ENCODE measurements at places on chromosomes 16 and 17. TPM values are rescaled to one million over a fixed set of nuclear protein-coding genes. Genes with fewer than 3 reads are reported as not detected.

ZFHX3 gene
- total RNA-seq: 2.2 TPM

PTX4 gene
- not detected for total RNA-seq

ANKRD40CL gene
- total RNA-seq: not detected

SLC12A3 gene
- not detected for total RNA-seq

KIF2B gene
- not detected for total RNA-seq

CTRB1 gene
- not detected for total RNA-seq

MFAP4 gene
- total RNA-seq: 5.0 TPM

KRT39 gene
- not detected for total RNA-seq

NME3 gene
- total RNA-seq: 15.3 TPM

- peak; percentile 47 for DNase-seq
- H3K27ac ChIP-seq: no peak overlapping the region
- no peaks in the 10 kb centered on the region for H3K36me3 ChIP-seq
- no peak overlapping the region for H3K4me3 ChIP-seq
- H3K27me3 ChIP-seq: no peaks in the 10 kb centered on the region
- H3K4me1 ChIP-seq: no peaks in the 10 kb centered on the region
Measured at GRCh38 chr17:60926466-60927183, 249.0 kb downstream of the BCAS3 start.

DNA sequence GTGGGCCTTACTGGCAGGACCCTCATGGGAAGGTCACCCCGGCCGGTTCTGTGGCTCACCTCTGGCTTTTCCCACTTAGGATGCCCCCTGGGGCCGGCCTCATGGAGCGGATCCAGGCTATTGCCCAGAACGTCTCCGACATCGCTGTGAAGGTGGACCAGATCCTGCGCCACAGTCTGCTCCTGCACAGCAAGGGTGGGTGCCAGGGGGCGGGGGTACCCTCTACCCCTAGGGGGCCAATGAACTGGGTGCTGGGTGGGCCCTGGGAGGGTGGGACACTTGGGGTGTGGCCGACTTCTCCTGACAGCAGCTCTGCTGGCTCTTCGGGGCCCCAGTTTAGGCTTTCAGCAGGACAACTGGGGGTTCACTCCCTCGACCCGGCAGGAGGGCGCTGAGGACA is 34.3 kb downstream of the MGAT5B start:
- H3K36me3 ChIP-seq: no peaks in the 10 kb centered on the region
- H3K4me3 ChIP-seq: no peak overlapping the region
- peaks cover 4% of the 10 kb centered on the region for H3K27me3 ChIP-seq
- DNase-seq: no peak
- no peaks in the 10 kb centered on the region for H3K4me1 ChIP-seq

- H3K27ac ChIP-seq: no peak overlapping the region
- no peaks in the 10 kb centered on the region for H3K27me3 ChIP-seq
- no peaks in the 10 kb centered on the region for H3K36me3 ChIP-seq
- no peak for DNase-seq
Measured at GRCh38 chr17:21272881-21273792, 11.4 kb upstream of the MAP2K3 start.

DNA sequence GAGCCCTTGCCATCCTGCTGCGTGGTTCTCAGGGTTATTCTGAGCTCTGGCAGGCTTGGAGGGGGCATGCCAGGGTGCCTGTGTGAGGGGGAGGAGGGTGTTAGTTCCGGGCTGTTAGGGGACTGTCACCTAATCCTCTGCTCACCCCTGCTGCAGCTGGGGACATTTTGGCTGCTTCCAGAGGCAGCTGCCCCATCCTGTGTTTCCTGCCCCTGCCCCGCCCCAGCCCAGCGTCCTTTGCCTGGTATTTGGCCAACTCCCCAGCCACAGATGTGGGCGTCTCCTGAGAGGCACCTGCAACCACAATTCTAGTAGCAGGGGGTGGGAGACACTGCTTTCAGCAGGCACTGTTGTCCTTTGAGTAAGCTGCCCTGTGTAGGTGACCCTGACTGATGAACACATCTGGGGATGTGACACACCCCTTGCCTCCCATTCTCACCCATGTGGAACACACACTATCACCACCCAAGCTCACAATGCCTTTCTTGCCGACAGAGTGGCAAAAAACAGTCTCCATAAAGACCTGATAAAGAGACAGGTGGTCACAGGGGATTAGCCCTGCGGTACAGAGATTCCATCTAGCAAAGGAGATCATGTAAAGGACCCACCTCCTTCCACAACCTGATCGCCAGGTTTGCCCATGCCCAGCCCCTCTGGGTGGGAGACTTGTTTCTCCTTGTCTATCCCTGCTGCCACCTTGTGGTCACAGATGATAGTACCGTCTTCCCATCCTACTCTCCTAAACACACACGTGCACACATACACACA is at the start of gene CHRNE:
TSS of gene CHRNE (minus strand) at position 48 of the 768 bp plus-strand sequence. CDS start at position 13, 35 bp downstream.
- DNase-seq: peak; percentile 79
- H3K4me3 ChIP-seq: no peak within 1 kb of the TSS
- H3K27me3 ChIP-seq: peaks cover 2% of the 10 kb centered on the region
- H3K4me1 ChIP-seq: no peaks in the 10 kb centered on the region
- H3K27ac ChIP-seq: no peak within 1 kb of the TSS

GRCh38 chr17:17538417-17539391 is 42.5 kb upstream of the RASD1 start:
- no peaks in the 10 kb centered on the region for H3K36me3 ChIP-seq
- no peaks in the 10 kb centered on the region for H3K27me3 ChIP-seq
- DNase-seq: peak; percentile 6
- H3K4me3 ChIP-seq: no peak overlapping the region

DNA sequence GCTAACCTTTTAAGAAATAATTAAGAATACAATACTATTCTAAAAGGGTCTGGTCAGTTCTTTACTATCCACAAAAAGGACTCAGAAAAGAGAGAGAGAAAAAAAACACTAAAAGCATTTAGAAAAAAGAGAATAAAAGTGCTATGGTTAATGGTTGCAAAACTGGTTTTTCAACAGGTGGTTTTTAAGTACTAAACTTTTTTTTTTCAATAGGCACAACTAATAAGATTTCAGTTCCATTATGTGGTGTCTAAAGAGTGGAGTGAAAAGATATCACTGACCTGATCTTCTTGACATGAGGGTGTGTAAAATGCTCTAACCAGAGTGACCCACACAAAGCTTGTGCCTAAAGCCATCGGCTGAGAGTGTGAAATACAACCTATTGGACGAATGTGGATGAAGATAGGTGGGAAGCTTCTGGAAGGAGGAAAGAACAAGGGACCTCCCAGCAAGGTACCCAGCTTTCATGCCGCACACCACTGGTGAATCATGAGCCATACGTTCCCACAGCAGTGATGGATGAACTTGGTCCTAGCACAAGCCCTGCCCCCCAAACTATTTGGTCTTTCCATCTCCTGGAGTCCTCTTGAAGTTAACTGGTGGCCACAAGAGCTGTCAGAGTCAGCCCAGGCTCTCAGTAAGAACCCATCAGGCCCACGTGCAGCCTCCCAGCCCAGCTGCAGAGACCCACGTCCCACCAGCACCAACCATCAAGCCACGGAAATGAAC is 103.0 kb downstream of the ZFHX3 start:
- H3K4me1 ChIP-seq: peaks cover 1% of the 10 kb centered on the region
- no peak overlapping the region for H3K27ac ChIP-seq
- DNase-seq: no peak
- peaks cover 10% of the 10 kb centered on the region for H3K36me3 ChIP-seq
- no peak overlapping the region for H3K4me3 ChIP-seq
- H3K27me3 ChIP-seq: no peaks in the 10 kb centered on the region

GRCh38 chr17:75181110-75181509 is 1.6 kb downstream of the SUMO2 start:
- no peaks in the 10 kb centered on the region for H3K4me1 ChIP-seq
- H3K27ac ChIP-seq: no peak overlapping the region
- H3K4me3 ChIP-seq: peak overlapping the region; percentile 98
- H3K36me3 ChIP-seq: peaks cover 27% of the 10 kb centered on the region
- no peaks in the 10 kb centered on the region for H3K27me3 ChIP-seq

DNA sequence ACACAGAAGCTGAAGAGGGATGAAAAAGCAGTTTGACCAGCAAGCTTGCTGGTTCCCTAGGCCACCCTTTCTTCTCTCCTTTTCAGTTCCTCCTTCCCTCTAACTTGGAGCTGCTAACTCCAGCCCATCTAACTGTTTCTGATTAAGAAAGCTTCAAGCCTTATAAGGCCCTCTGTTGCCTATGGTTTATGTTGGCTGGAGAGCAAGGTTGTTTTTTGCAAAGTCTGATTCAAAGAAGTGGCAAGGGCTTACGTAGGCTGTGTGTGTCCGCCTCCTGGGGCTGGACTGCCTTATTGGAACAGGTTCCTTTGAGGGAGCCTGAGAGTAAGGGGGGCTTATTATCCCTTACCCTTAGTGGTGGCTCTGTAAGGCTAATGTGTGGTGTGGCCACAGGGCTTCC is 7.1 kb downstream of the AKAP1 start:
- DNase-seq: peak; percentile 72
- H3K36me3 ChIP-seq: no peaks in the 10 kb centered on the region
- H3K4me1 ChIP-seq: peaks cover 1% of the 10 kb centered on the region
- H3K27me3 ChIP-seq: no peaks in the 10 kb centered on the region

DNA sequence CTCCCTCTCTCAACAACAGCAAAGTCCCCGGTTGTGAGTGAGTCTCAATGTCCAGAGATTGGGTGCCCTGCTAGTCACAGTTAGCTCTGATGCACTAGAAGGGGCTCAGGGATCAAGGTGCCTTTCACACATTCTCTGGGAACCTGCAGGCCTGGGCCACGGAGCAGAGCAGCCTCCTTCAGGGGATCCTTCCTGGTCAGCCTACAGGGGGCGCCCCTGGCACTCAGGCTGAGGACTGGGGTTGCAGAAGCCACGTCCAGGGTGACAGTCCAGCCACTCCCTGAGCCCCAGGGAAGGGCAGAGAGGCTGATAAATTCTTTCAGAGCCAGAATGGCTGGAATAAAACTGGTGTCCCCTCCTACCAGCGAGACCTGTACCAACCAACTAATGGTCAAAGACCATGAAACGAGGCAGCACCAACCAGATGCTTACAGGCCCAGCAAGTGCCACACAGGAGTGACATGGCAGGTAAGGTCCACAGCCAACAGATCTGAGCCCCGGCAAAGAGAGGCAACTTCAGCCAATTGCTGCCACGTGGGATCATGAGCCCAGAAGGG is 43.5 kb downstream of the ST3GAL2 start:
- no peak overlapping the region for H3K4me3 ChIP-seq
- H3K27me3 ChIP-seq: no peaks in the 10 kb centered on the region
- DNase-seq: peak; percentile 22

DNA sequence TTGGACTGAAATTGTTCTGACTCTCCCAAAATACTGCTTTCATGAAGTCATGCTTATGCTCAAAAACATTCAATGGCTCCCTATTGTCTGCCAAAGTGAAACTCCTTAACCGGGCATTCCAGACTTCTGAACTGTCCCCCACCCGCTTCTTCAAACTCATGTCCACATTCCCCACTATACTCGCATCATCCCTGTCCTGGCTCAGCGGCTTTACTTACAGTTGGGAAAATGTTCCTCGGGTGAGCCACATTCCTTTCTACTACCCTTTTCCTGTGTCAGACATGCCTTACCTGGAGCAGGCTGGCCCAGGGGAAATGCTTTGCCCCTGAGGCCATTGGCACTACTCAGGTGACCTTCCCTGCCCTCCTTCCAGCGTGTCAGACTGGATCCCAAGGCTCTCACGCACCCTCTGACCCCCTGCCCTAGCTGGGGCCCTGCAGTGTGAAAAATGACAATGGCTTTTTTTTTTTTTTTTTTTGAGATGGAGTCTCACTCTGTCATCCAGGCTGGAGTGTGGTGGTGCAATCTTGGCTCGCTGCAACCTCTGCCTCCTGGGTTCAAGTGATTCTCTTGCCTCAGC is 5.3 kb downstream of the CYGB start:
- no peak overlapping the region for H3K4me3 ChIP-seq
- H3K36me3 ChIP-seq: peaks cover 7% of the 10 kb centered on the region
- peak; percentile 17 for DNase-seq
- H3K27ac ChIP-seq: no peak overlapping the region

GRCh38 chr16:24132797-24133155 is 123.4 kb upstream of the CACNG3 start:
- no peaks in the 10 kb centered on the region for H3K27me3 ChIP-seq
- no peak for DNase-seq
- no peak overlapping the region for H3K4me3 ChIP-seq
- no peaks in the 10 kb centered on the region for H3K36me3 ChIP-seq

DNA sequence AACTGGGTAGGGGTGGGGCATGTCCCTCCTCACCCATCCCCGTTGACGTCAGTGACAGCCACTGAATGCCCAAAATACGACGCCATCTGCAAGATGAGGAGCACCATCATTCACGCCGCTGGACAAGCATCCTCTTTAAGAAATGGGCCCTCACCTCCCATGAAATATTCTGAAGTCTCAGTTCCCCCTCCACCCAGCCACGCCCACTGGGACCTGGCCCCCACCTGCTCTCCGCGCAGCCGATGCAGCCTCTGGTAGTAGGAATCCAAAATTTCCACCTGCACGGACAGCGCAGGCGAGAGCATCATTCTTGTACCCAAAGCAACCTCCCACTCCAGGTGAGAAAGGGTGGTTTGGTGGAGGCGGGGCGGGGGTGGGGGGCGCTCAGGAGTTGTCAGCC is 5.6 kb downstream of the ITGA2B start:
- DNase-seq: no peak
- H3K27ac ChIP-seq: no peak overlapping the region
- no peaks in the 10 kb centered on the region for H3K36me3 ChIP-seq
- H3K4me3 ChIP-seq: no peak overlapping the region
- peaks cover 36% of the 10 kb centered on the region for H3K27me3 ChIP-seq
- peaks cover 2% of the 10 kb centered on the region for H3K4me1 ChIP-seq

All from IMR-90 (cell line).